ENCODE measurements at places on chromosomes 7 and 10.

- DNase-seq: no peak
These were observed 51.8 kb downstream of the ANLN start for GRCh38 chr7:36441344-36442022.

DNA sequence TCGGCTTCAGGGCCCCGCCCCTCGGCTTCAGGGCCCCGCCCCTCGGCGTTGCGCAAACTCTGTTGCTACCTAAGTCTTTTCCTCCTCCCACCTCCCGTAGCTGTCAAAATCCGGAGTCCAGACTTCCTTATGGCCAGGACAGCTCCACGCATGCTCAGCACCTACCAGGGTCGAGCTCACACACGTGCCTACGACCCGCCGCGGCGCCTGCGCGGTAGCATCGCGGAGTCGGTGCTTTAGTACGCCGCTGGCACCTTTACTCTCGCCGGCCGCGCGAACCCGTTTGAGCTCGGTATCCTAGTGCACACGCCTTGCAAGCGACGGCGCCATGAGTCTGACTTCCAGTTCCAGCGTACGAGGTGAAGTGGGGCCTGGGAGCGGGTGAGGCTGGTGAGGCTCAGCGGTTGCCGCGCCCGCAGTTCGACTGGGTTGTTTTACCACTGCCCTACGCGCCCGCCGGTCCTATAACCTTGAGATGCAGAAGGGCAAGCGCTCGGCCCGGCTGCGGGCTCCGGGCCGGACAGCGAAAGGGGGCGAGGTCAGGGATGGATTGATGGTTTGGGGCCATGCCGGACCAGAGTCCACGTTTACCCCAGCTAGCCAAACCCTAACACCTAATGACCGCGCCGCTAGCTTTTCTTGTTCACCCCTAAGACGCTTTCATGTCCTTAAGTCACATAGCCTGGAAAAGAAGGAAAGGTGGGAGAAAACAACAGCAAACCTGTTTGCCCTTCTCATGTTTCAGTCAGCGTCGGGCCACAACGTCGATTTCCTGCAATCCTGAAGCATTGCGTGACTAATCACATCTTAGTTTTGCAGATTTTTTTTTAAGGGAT, at the start of gene CISD1:
CISD1 (plus strand) TSS at position 217 of the 836 bp plus-strand sequence; CDS start at position 329, 112 bp downstream.
- DNase-seq: peak; percentile 87

- no peak for DNase-seq
These were observed 622 bp upstream of the P4HA1 start for GRCh38 chr10:73097305-73097670.

DNA sequence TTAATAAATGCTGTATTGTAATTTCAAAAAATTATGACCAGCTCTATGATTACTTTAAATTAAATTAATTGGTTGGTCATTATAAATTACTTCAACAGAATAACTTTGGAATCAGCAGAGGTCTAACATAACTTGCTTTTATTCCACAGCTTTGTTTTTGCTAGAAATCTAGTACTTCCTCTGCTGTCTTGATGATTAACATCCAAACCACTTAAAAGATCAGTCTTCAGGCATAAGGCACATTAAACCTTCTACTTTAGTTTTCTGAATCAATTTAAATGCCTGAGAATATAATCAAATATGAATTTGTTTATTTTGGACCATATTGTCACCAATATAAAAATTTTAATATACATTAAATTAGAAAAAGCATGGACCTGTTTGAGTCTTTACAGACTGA, 465.3 kb downstream of the ARL4A start:
- no peak for DNase-seq

- DNase-seq: no peak
These were observed 447.9 kb upstream of the PFKP start for GRCh38 chr10:2619472-2619871.

GRCh38 chr7:55624813-55625212, 52.5 kb upstream of the VOPP1 start:
- no peak for DNase-seq

- DNase-seq: no peak
These were observed 66.1 kb downstream of the RBM33 start for GRCh38 chr7:155710530-155710929.

GRCh38 chr7:96638669-96639068, 71.0 kb downstream of the SEM1 start:
- DNase-seq: no peak

DNA sequence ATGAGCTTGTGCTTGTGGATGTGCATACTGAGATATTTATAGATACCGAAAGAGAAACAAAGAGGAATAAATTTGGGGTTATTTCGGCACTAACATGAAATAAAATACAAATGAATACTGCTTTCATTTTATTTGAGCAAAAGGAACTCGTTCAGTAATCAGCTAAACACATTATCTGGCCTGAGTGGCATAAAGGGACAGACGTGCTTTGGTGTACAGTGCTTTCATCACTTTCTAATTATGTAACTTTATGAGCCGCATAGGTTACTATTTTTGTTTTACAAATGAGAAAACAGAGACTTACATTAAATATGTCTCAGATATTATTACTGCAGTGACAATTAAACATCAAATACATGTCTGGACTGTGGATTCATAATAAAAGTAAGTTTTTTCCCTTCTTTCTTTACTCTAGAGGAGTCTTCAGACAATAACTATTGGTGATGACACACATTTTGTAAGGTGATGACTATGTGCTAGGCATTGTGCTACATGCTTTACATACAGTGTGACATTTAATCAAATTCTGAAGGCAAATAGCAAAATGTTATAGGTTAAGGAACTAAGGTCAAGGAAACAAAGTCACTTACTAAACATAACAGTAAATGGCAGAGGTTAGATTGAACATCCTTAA, 503.3 kb downstream of the SORCS1 start:
- no peak for DNase-seq

- no peak for DNase-seq
These were observed 74.1 kb upstream of the PRKG1 start for GRCh38 chr10:51000164-51000563.

- DNase-seq: no peak
These were observed 2.6 kb upstream of the TMEM130 start for GRCh38 chr7:98872328-98872924.

DNA sequence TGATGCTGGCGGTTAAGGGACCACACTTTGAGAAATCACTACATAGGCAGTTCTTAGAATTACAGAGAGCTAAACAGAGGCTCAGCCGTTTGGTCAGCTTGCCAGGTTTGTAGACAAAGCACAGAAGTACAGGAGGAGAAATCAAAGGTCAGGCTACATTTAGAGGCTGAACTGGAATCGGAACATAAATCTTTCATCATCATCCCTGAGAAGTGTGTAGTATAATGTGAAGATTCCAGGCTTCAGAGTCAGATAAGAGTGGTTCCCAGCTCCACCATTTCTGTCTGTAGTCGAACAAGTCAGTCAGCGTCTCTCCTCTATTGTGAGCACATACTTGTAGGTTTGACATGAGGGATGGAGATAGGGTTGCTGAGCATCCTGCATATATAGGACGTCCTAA, 18.9 kb downstream of the CDK1 start:
- DNase-seq: no peak

- no peak for DNase-seq
These were observed 227.4 kb downstream of the RAB11FIP2 start for GRCh38 chr10:117819304-117819703.

GRCh38 chr10:48805848-48806247, 121.2 kb downstream of the WDFY4 start:
- no peak for DNase-seq

GRCh38 chr7:100465299-100465698, 1.2 kb upstream of the SPACDR start:
- no peak for DNase-seq

DNA sequence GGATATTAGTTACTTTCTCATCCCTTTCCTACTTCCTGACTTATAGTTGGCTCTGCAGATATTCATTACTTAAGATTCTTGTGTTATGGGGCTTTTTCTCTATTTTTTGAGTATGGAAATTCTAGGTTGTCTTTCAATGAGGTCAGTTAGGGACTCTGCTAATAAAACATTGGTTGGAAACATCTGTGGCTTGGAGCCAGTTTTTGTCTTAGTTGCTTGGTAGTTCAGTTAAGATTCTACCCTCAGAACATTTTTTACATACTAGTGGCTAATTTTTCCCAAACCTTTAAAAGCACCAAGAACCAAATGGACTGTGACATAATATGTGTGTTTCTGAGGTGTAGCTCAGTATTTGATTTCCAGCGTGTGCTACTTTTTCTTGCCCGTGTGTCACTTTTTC, 305.6 kb upstream of the FZD1 start:
- no peak for DNase-seq

DNA sequence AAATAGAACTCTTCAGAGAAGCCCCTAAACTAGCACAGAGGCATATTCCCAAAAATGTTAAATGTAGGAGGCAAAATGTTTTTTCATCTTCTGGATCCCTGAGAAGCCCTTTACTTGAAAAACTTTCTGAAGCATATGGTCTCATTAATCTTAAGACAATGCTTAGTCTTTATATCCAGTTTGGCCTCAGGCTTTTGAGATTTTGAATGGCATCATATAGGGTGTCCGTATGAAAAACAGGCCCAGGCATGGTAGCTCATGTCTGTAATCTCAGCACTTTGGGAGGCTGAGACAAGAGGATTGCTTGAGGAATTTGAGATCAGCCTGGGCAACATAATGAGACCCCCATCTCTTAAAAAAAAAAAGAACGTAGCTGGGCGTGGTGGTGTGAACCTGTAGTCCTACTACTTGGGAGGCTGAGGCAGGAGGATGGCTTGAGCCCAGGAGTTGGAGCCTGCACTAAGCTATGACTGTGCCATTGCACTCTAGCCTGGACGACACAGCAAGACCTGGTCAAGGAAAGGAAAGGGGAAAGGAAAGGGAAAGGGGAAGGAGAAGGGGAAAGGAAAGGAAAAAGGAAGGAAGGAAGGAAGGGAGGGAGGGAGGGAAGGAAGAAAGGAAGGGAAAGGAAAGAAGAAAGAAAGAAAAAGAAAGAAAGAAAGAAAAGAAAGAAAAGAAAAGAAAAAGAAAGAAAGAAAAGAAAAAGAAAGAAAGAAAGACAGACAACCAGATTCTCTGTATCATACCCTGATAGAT, 119.4 kb downstream of the CDK6 start:
- no peak for DNase-seq

- DNase-seq: no peak
These were observed 39.4 kb downstream of the CCDC71L start for GRCh38 chr7:106621393-106622132.

GRCh38 chr7:39605087-39605486, 18.3 kb upstream of the RALA start:
- no peak for DNase-seq

- no peak for DNase-seq
These were observed 34.0 kb downstream of the C7orf25 start for GRCh38 chr7:42877862-42878261.

GRCh38 chr7:105876964-105877601, 684 bp upstream of the ATXN7L1 start:
- no peak for DNase-seq

DNA sequence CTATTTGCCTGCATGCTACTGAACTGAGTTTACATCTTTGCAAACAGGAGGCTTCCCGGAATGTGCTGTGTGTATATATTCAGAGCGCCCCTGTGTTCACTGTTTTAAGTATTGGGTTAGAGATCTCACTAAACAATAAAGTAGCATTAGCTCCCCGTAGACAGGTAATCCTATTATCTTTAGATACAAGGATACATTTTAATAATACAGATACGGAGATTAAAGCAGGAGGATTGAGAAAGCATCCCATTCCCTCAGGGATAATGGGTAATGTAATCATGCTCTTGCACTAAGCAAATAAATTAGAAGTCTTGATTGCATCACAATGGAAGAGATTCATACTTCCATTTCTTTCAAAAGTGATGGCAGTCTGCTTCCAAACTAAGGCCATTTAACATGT, 809.0 kb downstream of the NRG3 start:
- DNase-seq: no peak

- DNase-seq: no peak
These were observed 93.6 kb downstream of the CACNB2 start for GRCh38 chr10:18233775-18234174.

DNA sequence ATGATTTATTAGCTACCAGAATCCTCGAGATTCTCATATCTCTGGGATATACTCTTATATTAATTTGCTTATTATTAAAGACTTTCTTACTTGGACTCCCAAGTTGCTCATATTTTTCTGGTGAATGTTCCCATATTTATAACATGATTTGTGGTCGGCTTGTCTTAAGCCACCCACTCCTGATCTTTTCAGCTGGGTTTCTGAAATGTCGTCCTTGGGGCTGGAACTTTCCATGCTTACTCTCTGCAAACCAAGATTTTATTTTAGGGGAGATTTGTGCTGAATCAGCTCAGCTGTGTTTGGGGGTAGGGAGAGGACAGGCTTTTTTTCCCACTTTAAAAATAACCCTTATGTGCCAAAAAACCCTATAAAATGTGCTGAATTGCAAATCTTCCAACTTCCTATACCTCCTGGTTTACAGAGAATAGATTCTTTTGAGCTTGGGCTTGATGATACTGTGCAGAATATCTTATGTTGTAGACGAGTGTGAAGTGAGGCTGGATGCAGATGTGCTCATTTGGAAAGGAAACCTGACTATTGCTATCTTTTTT, 162.1 kb downstream of the SND1 start:
- no peak for DNase-seq

- no peak for DNase-seq
These were observed 279.1 kb upstream of the PITRM1 start for GRCh38 chr10:3451516-3452172.

Data from SK-N-MC (cell line).